ENCODE measurements at places on chromosomes 4 and X.
A peak's percentile ranks its signal among the peaks of the same experiment; 100 is the strongest.

DNA sequence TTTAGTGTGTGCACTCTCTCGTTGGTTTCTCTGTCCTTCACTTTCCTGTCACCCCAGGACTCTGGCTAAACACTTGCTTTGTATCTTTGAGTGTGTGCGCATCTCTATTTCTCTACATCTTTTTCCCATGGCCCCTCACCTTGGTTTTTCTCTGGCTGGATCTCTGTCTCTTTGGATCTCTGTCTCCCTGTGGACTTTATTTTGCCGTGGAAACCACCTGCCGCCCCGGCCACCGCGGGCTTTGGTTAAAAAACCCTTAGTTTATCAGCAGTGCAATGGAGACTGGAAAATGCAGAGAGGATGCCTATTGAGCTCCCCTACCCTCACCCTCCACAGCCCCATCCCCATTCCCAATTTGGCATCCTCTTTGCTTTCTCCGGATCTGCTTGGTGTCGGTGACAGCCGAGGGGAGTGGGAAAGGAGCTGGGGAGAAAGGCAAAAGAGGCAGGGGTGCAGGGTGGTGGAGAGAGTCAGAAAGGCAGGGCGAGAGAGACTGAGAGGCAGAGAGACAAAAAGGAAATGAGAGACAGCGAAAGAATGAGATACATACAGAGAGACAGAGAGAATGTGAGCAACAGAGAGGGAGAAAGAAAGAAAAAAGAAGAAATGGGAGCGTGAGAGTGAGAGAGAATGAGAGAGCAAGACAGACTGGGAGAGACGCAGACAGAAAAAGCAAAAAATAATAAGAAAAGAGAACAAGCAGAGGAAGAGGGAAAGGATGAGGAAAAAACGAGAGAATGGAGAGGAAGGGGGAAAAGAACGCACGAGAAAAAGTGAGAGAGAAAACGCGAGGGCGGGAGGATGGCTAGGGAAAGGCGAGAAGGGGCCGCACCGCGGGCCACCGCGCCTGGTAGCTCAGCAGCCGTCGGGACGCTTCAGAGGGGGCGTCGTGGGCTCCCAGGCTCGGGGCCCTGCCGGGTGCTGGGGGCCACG lies 688 bp downstream of the GPR101 start:
- DNase-seq, result no peak

DNA sequence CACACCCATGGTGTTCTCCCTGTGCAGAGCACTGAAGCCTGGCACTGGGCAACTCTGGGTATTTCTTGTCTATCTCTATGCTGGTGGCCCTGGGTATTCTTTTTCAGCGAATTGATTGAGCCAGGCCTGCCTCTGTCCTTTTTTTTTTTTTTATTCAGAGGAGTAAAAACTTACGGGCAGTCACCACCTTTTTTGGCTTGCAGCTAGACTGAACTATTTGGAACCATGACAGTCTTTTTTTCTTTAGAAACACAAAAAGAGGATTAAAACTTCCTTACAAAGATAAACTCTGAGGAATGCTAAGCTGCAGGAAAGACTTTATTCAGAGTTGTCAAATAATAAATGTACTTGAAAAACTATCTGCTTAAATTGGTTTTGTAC lies 119.2 kb upstream of the STIM2 start:
- DNase-seq, result no peak

- DNase-seq, result no peak
Observed at GRCh38 chrX:9853307-9853706, 67.1 kb downstream of the SHROOM2 start.

DNA sequence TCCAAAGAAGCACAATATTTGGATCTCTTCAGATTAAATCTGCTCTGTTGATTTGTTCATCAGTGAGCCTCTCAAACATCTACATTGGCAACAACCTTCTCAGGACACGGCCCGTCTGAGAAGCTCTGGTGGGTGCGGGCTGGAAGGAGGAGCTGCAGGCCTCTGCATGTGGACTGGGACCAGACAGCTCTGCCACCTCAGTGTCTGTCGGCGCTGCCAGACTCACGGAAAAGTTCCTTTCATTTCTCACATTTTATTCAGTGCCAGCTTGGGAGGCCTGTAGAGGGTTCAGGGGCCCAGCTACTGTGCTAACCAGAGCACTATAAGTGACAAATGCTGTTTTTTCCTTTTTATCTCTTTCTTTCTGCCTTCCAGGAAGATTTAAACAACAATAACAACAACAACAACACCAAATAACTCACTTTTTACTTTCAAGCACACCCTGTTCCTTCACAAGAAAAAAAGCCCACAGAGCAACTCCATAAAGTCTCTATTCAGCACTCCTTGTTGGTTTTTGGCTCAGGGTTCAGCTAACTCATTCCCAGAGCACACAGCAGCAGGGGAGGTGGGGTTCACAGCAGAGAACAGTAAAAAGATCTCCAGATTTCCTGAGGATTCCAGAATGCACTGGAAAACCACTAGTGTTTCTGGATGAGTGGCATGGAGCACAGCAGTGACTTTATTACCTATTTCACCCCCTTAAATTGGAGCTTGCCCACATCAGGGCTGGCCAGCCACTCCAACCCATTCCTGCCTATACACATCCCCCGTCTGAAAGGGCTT lies 23.2 kb upstream of the HOPX start:
- no peak for DNase-seq

- DNase-seq, result no peak
Observed at GRCh38 chrX:71056867-71057266, 11.3 kb downstream of the SNX12 start.

GRCh38 chrX:25068340-25068739 lies 52.6 kb upstream of the ARX start:
- DNase-seq, result no peak

GRCh38 chrX:43386875-43387274 lies 269.2 kb upstream of the MAOA start:
- DNase-seq, result no peak

DNA sequence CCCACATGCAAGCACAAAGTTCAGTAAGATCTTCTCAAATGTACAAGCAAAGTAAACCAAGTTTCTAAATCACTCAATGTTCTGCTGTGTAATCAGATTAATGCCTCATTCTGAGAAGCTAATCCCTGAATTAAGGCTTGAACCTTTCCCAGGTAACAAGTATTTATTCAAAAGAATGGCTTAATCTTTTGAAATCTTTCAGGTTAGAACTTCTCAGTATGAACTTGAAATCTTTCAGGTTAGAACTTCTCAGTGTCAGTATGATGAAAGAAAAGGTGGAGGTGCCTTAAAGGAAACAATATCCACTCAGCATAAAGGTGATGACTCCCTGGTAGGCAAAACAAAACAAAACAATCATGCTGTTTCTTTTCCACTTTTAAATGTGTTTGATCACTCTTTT lies 29.0 kb downstream of the TMPRSS11B start:
- no peak for DNase-seq

- no peak for DNase-seq
Observed at GRCh38 chr4:71498002-71498401, 159.2 kb downstream of the SLC4A4 start.

- DNase-seq, result peak; percentile 66
Observed at GRCh38 chr4:147714575-147715401, 17.1 kb upstream of the ARHGAP10 start.

DNA sequence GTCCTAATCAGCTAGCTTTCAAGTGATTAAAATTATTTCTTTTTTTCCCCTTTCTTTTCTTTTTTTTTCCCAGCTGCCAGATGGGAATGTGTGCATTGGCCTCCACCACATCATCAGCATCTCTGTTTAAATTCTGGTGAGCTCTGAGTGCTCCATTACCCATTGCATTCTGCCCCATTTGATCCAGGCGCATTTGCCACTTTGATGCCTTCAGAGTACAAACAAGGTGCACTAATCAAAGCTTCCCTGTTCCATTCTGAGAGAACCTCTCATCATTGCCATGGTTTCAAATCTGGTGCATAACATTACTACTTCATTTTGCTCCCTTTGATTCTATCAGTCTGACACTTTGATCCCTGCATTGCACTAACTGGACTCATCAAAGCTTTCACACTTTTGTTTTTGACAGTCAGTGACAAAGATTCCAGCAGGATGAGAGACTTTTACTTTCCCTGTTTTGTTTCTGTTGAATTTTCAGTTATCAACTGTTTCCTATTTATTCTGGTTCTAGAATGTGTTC lies 238.8 kb upstream of the PCDH10 start:
- DNase-seq, result no peak

- no peak for DNase-seq
Observed at GRCh38 chr4:38170338-38171169, 210.4 kb downstream of the PTTG2 start.
